ENCODE measurements at places on chromosomes 6 and 20.

- no peak for DNase-seq
These were observed 593.4 kb downstream of the EYS start for GRCh38 chr6:65113581-65113980.

GRCh38 chr20:3753098-3753497, 14.5 kb downstream of the ADISSP start:
- peak; percentile 69 for DNase-seq

DNA sequence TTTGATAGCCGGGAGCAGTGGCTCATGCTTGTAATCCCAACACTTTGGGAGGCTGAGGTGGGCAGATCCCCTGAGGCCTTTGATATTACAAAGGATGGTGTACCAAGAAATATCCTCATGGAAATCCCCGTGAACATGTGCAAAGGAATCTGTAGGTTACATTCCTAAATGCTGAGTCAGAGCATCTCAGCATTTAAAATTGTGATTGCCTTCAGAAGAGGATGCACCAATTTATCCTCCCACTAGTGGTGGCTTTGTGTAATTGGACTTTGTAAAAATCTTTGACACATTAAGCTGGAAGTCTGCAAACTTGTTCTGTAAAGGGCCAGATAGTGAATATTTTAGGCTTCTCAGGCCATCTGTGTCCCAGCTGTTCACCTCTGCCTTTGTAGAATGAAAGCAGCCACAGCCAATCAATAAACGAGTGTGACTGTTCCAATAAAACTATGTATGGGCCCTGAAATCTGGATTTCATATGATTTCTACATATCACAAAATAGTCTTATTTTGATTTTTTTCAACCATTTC, 11.8 kb downstream of the TMEM14B start:
- DNase-seq = peak; percentile 74

DNA sequence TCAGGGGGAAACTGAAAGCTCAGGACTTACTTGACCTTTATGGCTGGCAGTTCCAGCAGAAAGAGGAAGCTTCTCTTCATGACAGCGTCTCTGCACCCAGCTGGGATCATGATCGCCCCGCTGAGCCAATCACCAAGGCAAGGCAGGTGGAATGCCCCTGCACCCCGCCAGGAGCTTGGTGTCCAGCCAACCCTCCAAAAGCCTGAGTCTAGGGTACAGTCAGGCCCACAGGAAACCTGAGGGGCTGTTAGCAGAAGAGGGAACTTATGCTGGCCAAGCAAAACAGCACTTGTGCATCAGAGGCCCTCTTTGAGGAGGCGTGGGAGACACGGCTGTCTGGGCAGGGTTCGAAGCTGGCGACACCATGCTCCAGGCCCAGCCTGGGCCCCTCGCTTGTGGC, 188.3 kb upstream of the GMDS start:
- no peak for DNase-seq

GRCh38 chr6:160789263-160790027, 87.4 kb downstream of the PLG start:
- DNase-seq = no peak

DNA sequence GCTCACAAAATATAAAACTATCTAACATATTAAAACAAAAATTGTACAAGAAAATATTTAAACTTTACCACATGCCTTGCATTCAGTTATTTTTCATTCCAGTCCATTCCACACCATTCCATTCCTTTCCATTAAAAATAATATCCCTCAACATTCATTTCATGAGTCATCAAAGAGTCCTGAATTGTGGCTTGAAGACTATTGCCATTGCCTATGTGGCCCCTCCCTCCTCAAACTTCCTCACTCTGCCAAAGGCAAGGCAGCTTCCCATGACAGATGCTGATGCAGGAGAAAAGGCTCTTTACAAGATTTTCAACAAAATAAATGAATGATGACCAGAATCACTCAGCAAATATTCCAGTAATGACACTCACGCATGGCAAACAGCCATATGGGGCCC, 31.7 kb downstream of the IL20RA start:
- DNase-seq = no peak

GRCh38 chr20:33812908-33813462, 1.8 kb downstream of the CHMP4B start:
- DNase-seq = peak; percentile 21

DNA sequence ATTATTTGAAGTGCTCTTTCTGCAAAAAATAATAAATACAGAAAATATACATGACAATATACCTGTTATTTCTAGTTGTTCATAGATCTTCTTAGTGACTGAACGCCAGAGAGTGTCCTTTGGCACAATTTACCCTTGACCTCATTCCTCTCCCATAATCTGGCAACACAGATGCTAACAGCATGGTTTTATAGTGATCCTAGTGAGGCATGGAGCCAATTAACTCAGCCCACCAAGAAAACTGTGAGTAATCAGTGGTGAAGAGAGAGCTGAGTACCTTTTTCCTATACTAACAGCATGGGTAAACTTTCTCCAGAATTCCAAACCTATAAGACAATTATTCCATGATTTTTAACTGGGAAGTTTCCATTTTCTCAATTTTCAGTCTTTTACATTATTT, 61.0 kb downstream of the VGLL2 start:
- DNase-seq = no peak

- no peak for DNase-seq
These were observed 102.8 kb upstream of the TMEM170B start for GRCh38 chr6:11434565-11435326.

DNA sequence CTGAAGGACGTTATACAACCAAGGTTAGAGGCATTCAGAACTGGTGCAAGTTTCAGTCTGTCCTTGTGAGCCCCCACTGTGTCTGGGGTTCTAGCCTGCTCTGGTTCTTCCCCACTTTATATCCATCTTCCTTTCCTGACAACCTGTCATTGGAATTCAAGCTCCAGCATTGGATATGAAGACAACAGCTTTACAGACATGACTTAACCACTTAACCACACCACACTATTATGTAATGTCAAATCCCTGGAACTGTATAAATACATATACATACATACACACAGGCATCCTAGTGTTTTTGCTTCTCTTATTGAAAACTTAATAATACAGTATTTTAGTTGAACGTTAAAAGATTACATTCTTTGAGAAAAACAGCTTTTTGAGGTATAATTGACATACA, 217.9 kb upstream of the SGK1 start:
- no peak for DNase-seq

- no peak for DNase-seq
These were observed 33.0 kb downstream of the PIGU start for GRCh38 chr20:34643928-34644327.

All from NAMALWA (cell line).